ENCODE measurements at places on chromosomes 3 and 15.

- DNase-seq: no peak
Observed at GRCh38 chr3:46851364-46852333, 11.6 kb downstream of the MYL3 start.

DNA sequence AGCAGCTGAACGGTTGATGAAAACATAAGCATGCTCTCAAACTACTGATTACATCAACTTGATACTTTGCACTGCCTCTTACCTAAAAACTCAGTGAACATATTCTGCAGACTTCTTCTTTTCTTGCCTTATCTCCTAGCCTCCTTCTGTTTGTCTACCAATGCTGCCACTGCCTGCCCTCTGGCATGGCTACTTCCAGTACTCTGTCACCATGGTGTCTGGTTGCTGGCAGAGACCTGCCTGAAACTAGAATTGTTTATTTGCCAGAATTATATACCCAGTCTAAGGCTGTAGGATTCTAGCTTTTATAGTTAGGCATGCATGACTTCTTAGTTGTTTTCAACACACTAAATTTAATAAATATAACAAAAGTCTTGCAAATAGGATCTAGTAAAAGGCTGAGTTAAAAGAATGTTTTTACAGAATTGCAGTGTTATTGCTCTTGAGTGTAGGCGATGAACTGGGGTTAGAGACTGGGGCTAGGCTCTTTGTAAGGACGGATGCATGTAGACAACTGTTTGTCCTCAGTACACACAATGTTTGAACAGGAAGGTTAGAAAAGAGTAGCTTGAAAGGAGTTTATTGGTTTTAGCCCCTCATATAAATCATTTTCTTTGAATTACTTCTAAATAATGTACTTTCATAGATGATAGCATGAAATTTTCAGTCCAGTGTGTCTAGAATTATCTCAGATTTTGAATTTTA, 116.3 kb downstream of the KCNAB1 start:
- no peak for DNase-seq

GRCh38 chr15:74635228-74635627, 19.6 kb downstream of the CLK3 start:
- DNase-seq: peak; percentile 52

DNA sequence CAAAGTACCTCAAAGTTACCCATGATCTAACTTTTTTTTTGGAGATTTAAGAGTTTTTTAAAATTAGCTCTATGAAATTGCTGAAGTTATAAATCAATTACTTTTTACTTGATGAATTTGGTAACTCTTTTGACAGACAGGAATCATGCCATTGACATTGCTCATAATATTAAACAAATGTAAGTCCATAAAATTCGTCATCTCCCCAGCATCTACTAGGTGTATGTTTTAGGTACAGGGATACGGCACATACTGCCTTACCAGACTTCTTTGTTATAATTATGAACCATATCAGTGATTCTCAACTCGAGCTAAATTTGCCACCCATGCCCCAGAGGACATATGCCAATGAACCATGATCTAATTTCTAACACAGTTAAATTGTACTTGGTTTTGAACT, 247.5 kb upstream of the TGFBR2 start:
- DNase-seq: no peak

GRCh38 chr3:164155400-164155799, 922.9 kb downstream of the SI start:
- DNase-seq: no peak

DNA sequence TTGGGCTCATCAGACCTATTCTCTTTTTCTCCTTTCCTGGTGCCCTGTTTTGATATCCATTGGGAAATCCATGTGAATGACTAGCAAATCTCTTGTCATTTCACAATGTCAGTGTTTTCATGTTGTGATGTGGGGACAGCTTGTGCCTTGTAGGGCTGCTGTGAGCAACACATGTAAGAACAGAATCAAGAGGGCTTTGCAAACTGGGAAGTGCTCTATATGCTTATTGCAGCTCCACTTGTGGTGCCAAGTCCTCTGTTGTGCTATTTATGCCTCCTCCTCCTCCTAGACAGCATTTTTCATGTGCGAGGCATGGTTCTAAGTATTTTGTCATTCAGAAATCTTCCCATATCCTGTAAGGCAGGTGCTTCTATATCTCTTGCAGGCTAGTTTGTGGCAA, 56.4 kb downstream of the ZNF621 start:
- no peak for DNase-seq

DNA sequence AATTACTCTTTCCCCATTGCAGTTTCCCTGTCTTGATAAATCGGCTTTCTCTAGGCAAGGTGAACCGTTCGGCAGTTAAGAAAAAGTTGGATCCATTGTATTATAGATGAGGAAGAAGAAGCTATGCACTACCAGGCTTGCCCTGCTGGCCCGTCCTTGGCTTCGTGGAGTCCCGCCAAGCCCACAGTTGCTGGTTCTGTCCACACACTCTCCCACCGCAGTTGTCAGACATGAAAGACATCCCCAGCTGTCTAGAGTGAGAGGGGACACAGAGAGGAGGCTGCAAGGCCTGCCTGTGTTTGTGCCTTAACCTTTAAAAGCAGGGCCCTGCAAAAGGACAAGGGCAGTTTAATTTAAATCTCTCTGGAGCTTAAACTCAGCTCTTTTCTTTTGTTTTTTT, 47.2 kb upstream of the PLCL2 start:
- no peak for DNase-seq

GRCh38 chr15:52856286-52856685, 66.2 kb upstream of the ONECUT1 start:
- DNase-seq: no peak

DNA sequence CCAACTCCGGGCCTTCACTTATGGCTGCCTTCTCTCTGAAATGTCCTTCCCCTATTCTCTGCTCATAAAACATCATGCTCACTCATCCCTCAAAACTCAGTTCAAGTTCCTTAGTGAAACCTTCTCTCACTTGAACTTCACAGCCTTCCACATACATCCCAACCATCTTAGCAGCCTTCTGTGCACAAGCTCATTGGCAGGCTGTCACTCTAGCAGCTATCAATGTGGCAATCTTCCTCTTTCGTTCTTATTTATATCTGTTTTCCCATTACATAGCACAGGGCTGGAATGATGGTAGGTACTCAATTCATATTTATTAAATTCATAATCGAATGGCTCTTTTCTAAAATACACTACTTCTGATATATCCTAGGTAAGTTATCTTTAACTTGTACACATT, 66.4 kb upstream of the MCTP2 start:
- DNase-seq: no peak

DNA sequence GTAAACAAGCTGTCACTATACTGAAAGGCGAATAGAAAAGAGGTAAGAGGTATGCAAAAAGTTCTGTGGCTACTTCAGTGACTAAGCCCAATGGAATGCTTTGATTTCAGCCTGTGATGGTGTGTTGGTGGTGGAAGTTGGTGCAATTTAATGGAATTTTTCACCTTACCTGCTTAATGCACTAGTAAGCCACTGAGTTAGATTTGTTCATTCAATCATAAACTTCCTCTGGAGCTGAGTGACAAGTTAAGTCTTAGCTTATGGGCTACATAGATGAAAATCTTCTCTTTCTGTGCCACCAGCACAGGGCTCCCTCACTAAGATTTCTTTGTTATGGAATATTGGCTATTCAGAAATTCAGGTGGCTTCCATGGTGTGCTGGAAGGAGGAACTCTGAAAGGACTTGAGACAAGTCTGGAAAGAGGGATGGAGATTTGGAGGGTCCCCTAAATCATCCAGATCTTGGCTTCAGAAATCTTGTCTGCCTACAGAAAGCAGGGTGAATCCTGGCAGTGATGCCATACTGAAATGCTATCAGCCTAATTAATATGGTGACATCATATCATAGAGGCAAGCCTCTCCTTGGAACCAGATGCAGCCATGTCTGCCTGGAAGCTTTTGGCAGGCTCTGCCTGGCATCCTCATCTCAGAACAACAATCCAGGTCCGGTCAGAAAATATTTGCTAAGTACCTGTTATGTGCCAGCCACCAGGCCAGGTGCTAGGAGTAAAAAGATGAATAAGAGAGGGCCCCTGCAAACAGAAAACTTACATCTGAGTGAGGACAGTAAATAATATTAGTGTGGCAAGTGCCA, 8.1 kb upstream of the GAP43 start:
- DNase-seq: peak; percentile 27

GRCh38 chr3:116920826-116921610, 211.4 kb downstream of the TUSC7 start:
- DNase-seq: no peak

- DNase-seq: no peak
Observed at GRCh38 chr15:63483521-63484371, 20.6 kb upstream of the USP3 start.

GRCh38 chr3:125552401-125552800, 32.4 kb upstream of the SNX4 start:
- DNase-seq: peak; percentile 18

- no peak for DNase-seq
Observed at GRCh38 chr15:51082246-51082645, 12.5 kb downstream of the TNFAIP8L3 start.

GRCh38 chr3:126135071-126135405, 45.3 kb downstream of the ALDH1L1 start:
- DNase-seq: no peak

- no peak for DNase-seq
Observed at GRCh38 chr3:195066441-195066841, 204.5 kb downstream of the XXYLT1 start.

GRCh38 chr3:160801386-160802118, 45.5 kb downstream of the PPM1L start:
- no peak for DNase-seq

DNA sequence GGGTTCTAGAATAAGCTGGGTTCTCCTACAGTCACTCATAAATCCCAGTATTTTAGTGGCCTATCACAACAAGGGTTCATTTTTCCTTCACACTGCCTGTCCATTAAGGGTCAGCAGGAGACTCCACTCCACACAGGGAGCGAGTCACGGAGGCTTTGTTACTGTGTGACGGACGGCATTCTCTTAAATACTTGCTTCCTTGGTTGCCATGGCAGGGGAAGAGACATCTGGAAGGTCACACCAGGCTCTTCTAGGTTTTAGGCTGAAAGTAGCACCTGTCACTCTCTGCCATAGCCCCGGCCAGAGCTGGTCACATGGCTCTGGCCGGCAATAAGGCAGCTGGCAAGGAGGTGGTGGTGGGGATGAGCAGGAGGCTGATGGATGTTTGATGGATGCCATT, 89.4 kb upstream of the ANKRD34C start:
- no peak for DNase-seq

DNA sequence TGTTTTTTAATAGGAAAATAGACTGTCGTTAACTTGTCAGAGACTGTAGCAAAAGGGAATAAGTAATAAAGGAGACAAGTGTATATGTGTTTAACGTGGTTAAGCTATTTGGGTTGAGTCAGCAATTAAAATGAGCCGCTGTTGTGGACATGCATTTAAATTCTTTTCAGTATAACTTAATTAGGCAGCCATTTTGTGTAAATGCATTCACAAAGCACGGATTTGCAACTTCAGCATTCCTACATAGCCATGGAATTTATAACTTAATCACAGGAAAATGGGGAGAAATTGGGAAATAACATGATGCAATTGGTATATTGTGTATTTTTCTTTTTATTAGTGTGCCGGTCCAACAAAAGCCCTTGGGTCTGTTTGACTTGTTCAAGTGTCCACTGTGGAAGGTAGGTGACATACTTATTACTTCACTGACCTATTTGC, 27.9 kb downstream of the USP3 start:
- DNase-seq: peak; percentile 42

GRCh38 chr15:85578941-85579701, 198.7 kb downstream of the AKAP13 start:
- no peak for DNase-seq

DNA sequence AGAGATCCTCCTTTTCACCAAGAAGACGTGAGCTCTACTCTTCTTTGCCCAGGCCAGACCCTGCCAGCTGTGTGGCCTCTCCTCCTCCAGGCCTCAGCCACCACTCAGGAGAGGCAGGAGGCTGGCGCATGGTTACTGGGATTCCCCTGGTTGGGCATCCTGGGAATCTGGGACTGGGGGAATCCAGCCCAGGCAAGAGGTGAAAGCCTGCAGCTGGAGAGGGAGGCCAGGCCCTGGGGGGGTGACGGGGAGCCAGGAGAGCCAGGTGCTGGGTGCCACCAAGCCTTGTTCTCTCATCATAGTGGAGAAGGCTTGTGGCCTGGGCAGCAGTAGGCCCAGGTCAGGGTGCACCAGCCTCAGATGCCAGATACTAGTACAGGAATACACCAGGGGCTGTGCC, 6.2 kb downstream of the CCDC9B start:
- DNase-seq: no peak

DNA sequence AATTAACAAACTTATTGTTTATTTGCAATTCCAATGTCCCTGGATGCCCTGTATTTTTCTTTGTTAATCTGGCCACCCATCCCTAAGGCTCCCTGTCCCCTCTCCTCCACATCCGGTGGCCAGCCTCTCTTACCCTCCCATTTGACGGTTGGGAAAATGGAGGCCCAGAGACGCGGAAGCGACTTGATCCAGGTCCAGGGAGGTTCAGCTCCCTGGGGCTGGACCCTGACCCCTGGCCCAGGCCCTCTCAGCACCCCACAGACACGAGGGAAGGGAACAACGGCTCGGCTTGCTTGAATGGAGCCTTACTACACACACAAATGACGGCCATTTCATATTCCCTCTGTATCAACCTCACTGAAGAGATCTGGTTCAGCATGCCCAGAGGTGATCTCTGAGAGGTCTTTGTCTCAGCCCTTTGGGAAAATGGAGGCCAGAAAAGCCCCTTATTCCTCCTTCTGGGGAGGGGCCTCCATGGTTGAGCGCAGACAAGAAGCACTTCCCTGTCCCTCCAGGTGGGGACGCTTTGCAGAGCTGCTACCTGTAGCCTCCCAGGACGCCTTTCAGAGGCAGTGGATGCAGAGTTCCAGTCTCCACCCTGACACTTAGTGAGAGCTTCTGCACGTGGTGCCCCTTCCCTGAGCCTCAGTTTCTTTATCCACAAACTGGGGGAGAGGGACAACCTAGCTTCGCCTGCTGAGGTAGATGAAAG, 82.1 kb downstream of the ATP2B2 start:
- DNase-seq: no peak

GRCh38 chr15:51731549-51732267, 5.7 kb downstream of the LYSMD2 start:
- peak; percentile 30 for DNase-seq

DNA sequence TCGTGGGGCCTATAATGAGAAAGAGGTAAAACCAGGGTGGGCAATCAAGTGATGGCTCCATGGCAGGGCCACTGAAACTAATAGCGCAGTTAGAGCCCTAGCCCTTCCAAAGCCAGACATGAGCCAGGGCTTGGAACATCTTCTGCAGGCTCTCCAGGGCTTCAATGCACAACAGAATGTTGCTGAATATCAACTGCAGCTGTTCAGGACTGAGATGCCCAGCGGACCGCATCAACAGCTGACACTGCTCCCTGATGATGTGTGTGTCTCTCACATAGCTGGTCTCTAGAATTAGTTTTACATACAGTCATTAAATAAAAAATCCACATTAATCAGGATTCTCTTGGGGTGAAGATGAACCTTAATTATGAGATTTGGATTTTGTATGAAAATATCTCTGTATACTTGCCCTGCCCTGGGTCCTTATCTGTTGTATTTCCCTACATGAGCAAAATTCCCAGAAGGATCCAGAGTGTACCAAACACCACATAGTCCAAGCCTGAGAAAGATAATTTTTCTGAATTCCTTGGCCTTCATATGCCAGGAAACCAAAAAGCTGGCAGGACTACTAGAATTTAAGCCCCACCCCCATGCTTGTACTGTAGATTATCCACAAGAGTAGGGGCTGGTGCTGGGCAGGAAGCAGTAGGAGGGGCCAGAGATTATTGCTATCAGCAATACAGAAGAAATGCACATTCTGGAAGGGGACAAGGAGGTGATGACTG, 7.7 kb upstream of the GOLGB1 start:
- no peak for DNase-seq
